ENCODE measurements at places on chromosomes 1 and 21.

- no peak for DNase-seq
Measured at GRCh38 chr1:46183079-46183847, 7.0 kb upstream of the P3R3URF start.

DNA sequence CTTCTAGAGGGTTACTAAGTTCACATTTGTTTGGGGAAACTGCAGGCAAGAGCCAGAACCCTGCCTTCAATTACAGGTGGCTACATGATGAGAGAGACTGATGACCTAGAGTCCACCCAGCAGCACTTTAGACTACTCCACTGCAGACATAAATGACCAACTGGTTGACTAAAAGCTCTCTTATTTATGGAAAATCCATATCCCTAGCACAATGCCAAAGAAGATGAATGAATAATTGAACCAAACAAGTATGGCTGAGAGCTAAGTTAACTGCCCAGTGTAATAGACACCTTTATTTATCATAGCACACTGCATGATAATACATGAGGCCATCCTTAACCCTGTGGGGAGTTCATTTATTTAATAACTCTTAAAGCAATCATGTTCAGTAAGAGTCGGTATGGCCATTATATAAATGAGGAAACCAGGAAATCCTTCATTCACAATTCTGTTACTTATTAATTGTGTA, 60.4 kb downstream of the IL12RB2 start:
- DNase-seq: no peak

DNA sequence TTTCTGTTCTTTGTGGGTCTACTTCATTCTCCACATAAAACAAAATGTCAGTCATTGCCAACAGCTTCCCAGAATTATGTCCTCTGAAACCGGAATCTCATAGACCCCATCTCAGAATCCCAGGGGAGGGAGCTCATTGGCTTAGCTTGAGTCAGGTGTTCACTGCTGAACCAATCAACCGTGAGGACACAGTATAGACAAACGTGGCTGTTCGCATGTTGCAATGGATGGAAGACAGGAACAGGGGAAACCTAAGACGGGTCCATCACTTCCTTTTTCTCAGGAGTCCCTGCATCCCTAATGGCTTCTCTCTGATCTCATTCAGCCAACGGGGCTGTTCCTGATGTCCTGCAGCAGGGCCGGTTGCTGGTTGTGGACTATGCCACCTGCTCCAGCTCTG, 9.1 kb downstream of the CELA2A start:
- DNase-seq: no peak

- no peak for DNase-seq
Measured at GRCh38 chr1:182662121-182662890, 22.1 kb downstream of the RGS8 start.

DNA sequence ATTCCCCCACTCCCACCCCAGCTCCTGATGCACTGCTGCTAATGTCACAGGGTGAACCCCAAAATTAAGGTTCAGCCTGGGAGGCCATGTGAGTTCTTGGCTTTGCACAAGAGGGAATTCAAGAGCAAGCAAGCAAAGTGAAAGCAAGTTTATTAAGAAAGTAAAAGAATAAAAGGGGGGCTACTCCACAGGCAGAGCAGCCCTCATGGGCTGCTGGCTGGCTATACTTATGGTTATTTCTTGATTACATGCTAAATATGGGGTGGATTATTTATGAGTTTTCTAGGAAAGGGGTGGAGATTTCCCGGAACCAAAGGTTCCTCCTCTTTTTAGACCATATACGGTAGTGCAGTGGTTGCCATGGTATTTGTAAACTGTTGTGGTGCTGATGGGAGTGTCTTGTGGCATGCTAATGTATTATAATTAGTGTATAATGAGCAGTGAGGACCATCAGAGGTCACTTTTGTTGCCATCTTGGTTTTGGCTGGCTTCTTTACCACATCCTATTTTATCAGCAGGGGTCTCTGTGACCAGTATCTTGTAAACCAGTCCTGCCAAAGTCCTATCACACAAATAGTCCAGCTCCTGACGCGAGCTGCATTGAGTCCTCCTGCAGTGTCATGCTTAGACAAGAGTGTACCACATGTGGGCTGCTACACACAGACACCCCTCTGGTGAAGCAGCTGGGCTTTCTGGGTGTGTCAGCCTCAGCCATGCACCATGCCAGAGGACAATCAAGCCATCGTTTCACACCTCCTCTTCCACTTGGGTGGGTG, 46.4 kb upstream of the CSF1 start:
- no peak for DNase-seq

- DNase-seq: no peak
Measured at GRCh38 chr1:230501242-230501641, 75.1 kb upstream of the PGBD5 start.

DNA sequence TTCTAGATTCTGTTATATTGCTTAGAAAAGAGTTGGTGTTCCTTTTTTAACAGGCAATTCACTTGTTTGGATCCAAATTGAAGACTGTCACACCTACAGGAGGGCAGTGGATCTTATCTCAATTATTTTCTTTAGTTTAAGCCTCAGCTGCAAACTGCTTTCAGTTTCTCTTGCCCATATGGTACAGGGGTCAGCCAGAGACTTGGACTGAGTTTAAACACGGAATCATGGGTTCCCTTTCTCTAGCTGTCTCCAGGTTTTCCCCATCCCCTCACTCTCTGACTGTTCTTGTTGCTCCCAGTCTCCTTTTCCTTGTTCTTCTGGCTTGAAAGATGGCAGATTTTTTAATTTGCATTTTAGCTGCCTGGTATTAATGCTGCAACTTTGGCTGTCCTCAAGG, 18.4 kb downstream of the DTL start:
- DNase-seq: no peak

DNA sequence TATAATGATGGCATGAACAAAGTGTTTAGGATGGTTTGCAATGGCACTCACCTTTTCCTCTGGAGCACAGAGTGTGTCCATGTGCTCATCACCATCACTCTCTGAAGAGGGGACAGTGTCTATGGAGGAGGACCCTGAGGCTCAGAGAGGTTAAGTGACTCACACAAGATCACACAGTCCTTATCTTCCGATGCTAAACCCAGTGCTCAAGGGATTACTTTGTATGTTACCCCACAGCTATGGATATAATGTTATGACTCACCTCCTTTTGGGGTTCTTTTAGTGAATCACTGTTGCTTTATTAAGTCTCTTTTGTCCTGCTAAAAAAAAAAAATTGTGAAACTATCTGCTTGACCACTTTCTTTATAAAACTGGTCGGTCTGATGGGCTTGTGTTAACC, 67.6 kb downstream of the TENT5C start:
- DNase-seq: no peak

Data from Jurkat, Clone E6-1 (cell line).